ENCODE measurements at places on chromosomes 2 and 18.

- DNase-seq, result no peak
These were observed 19.7 kb downstream of the CLUL1 start for GRCh38 chr18:616380-616995.

DNA sequence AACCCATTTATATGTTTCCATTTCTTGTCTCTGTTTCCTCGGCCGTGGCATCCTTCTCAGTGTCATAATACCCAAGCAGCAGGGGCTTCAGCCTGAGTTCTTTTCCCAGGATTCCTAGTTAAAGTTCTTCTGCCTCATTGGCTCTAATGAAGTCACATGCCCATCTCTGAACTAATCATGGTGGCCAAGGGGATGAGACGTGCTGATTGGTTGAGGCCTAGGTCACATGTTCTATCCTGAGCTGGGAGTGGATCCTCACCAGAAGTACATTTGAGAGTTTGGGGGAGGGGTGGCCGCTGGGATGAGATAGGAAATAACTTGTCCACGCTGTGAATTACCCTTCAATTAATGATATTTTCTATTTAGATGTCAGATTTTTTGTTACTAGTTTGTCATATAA lies 3.8 kb upstream of the UGT1A5 start:
- DNase-seq, result no peak

DNA sequence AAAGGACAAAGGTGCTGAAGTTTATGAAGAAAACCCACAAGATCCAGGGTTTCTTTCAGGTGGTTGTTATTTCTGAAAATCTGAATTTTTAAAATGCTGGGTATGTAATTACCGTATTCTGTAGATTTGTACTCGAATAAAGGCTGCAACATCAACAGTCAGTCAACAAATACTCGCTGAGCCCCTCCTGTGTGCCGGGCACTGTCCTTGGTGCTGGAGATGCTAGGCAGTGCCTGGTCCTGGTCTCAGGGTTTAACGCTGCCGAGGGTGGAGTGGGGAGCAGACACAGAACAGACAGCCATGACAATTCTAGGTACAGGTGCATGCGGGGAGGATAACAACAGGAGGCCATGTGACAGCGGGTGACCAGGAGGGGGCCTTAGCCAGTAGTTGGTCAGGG lies 27.2 kb upstream of the PDIA6 start:
- DNase-seq, result peak; percentile 68

DNA sequence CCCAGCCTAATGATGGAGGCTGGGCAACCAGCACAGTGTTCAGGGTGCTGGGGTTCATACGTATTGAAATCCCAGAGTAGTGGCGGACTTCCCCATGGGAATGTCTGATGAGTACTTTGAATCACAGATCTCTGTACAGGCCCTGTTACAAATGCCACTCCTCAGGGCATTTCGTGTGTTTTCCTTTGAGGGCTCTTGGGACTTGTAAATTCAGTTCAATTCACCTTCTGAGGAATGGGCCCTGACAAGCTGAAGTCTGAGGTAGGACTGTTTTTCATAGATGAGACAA lies 288 bp upstream of the RDH14 start:
- DNase-seq, result no peak

DNA sequence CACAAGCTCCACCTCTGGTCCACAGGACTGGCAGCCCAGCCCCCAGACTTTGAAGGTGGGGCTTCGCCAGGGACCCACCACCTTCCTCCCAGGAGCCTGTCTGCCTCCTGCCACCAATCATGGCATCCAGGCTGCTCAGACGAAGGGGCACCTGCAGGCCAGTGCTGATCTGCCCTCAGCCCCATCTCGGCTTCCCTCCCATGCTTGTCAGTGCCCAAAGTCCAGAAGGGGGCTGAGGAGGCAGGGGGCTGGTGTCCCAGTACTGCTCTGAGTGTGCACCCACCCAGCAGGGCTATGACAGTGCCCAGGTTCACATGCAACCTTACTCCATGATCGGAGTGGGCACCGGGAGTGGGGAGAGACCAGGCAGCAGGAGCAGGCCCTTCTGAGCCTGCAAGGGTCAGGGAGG lies 25.3 kb upstream of the RUFY4 start:
- DNase-seq, result no peak

DNA sequence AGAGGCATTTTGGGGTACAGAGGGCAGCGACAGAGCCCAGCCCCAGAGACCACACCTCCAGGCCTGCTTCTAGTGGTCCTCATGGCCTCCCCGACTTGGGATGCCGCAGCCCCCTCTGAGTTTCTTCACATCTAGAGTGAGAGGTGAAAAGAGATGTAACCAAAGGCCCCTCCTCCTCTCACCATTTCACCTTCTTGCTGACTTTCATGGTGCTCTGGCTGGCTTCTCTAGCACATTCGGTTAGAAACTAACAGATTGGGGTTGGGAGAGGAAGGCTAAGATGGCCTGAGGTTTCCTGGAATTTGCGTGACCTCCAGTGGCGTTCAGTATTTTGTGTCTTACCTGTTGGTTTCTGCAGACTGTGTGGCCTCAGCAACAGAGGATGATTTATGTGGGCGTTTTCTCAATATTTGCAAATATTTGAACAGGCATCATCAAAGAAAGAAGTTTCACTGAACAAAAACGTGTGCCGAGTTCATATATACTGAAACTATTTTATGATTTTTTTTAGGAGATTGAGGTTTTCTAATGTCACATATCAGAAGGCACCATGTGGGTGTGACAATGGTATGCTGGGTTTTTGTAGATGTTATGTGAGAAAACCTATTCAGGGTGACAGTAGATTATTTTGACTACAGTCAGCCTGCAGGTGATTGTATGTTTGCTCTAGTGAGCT lies 69.9 kb upstream of the BCL2L11 start:
- DNase-seq, result no peak

GRCh38 chr2:236919209-236919608 lies 166.5 kb upstream of the COPS8 start:
- DNase-seq, result no peak

DNA sequence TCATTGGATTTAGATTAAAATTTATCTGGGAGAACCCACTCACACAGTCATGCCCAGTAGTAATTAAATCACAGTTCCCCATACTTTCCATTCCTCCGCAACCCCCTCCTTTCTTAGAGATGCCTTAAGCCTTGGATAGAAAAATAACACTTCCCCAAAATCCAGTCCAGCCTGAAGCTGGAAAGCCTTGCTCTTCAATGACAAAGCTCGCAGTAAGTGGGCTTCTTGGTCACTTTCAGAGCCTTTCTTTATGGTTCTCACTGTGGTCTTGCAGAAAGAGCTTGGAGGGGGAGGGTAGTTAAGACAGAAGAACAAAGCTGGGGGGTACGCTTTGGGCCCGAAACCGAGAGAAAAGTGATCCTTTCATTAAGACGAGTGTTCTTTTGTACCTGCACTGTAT lies 802.1 kb upstream of the POU3F3 start:
- DNase-seq, result no peak
